ENCODE measurements at places on chromosomes 12 and 14. TPM values are rescaled to one million over a fixed set of nuclear protein-coding genes. Genes with fewer than 3 reads are reported as not detected.
A peak's percentile ranks its signal among the peaks of the same experiment; 100 is the strongest.

DNA sequence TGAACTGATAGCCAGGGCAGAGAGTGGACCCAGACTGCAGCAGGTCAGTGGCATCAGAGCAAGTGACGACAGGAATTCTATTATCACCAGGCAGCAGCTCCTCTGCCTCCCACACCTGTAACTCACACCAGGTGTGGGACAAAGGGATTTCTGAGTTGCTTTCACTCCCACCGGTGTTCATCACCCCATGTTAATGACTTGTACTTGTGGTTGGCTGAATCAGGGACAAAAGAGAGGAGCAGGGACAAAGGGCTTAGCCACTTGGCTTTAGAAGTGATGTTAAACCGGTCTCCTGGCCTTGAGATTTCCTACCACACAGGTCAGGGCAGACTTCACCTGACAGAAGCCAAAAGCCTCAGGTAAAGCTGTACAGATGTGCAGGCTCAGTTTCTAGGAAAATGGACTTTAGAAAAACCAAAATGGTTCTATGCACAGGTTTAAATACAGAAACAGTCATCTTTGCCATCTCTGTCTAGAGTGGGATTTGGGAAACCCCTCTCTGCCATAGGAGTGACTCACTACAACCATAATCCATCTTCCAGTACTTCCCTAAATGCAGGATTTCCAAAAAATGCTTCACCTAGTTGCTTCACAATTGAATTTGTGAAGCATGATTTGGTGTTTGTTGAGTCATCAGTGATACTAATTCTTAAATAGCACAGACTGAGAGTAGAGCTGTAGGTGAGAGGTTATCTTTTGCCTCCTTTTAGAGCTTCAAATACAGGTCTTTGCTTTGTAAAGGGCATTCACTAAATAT is 158.5 kb downstream of the PRKCH start:
- DNase-seq = no peak
- H3K4me1 ChIP-seq = peaks cover 8% of the 10 kb centered on the region
- no peaks in the 10 kb centered on the region for H3K36me3 ChIP-seq
- no peaks in the 10 kb centered on the region for H3K27me3 ChIP-seq
- H3K27ac ChIP-seq = no peak overlapping the region
- no peak overlapping the region for H3K4me3 ChIP-seq

DNA sequence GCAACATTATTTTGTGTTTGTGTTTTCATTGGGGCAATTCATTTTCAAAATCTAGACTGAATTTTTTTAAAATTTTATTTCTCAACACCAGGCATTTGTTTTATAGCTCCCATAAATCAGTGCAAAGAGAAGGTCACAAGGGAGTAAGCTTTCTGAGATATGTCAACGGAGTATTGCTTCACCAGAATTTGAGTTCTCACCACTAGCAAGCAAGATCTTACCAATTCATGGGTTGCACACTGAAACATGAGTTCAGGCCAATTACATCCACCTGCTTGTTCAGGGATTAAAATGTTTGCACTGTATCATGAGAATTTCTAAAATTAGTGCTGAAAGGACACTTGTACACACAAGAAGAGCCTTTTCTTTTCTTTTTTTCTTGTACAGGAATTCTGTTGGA is 121.9 kb downstream of the CAND1 start:
- H3K36me3 ChIP-seq = no peaks in the 10 kb centered on the region
- H3K4me1 ChIP-seq = peaks cover 25% of the 10 kb centered on the region
- no peaks in the 10 kb centered on the region for H3K27me3 ChIP-seq
- H3K27ac ChIP-seq = no peak overlapping the region
- no peak for DNase-seq

DNA sequence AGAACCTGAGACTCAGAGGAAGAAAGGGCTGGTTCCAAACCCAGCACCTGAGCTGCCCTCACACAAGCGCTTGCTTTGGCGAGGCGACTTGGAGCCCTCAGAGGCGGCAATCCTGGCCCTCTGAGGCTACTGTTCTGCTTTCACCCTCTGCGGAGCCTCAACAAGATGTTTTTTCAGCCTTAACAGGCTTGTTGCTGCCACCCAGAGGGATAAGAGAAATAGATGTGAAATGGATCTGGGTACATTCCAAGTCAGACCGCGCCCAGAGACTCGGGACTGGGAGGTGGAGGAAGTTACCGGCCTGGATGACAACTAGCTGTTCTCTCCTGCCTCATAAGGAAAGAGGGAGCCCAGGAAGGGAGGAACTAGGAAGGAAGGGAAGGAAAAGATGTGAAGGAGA is 89.6 kb downstream of the TTC7B start:
- no peak overlapping the region for H3K4me3 ChIP-seq
- no peaks in the 10 kb centered on the region for H3K36me3 ChIP-seq
- H3K4me1 ChIP-seq = peaks cover 5% of the 10 kb centered on the region
- DNase-seq = peak; percentile 82
- H3K27me3 ChIP-seq = no peaks in the 10 kb centered on the region
- no peak overlapping the region for H3K27ac ChIP-seq

- no peak overlapping the region for H3K27ac ChIP-seq
- DNase-seq = no peak
- H3K4me3 ChIP-seq = no peak overlapping the region
- no peaks in the 10 kb centered on the region for H3K27me3 ChIP-seq
- H3K4me1 ChIP-seq = no peaks in the 10 kb centered on the region
- H3K36me3 ChIP-seq = no peaks in the 10 kb centered on the region
Measured at GRCh38 chr12:59041241-59042121, 121.2 kb upstream of the LRIG3 start.

GRCh38 chr12:55392032-55392795 is 8.1 kb upstream of the OR6C65 start:
- no peaks in the 10 kb centered on the region for H3K36me3 ChIP-seq
- H3K27me3 ChIP-seq = peaks cover 49% of the 10 kb centered on the region
- H3K27ac ChIP-seq = no peak overlapping the region
- DNase-seq = no peak
- H3K4me1 ChIP-seq = no peaks in the 10 kb centered on the region

DNA sequence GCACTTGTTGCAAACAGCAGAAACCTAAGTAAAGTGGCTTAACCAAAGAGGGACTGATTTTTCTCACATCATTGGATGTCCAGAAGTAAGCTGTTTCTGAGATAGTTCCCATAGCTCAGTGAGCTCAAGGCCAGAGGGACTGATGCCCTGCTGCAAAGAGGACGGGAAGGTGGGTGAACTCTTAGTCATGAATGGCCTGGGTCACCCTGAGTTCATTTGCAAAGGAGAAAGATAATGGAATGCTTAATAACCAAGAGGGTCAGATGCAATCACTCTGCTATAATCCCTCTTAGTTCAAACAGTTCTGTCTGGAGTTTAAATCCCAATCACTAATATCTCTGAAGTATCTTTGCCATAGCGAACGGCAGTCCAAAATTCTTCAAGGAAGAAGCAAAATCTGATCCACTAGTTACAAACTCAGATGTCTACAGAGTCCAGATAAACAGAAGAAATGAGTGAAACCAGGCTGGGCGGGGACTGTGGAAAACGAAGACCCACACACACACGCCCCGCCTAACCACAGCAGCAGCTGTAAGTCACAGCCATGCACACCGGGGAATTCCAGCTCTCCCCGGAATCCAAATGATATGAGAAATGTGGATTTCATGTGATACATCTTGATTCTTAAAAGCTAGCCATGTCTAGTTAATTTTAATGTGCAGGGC is 289.5 kb downstream of the TMEM132D start:
- H3K4me3 ChIP-seq = no peak overlapping the region
- H3K27me3 ChIP-seq = no peaks in the 10 kb centered on the region
- H3K4me1 ChIP-seq = no peaks in the 10 kb centered on the region
- no peak overlapping the region for H3K27ac ChIP-seq

DNA sequence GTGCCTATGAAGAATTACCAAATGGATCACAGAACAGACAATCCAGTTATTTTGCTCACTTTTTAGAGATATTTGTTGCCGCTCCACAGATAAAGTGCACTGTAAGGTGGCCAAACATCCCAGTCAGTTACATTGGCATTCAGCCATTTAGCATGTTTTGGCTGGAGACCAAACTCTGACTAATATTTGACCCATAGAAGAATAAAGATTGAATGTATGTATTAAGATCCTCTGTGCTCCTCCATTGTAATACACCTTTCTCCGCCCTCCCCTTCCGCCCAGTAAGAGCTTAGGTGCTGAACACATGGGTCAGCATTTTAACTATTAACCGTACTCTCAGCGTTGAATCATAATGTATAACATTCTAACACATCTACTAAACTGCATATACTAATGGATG is 163.4 kb downstream of the ANO6 start:
- no peaks in the 10 kb centered on the region for H3K27me3 ChIP-seq
- H3K27ac ChIP-seq = no peak overlapping the region
- peaks cover 15% of the 10 kb centered on the region for H3K36me3 ChIP-seq

DNA sequence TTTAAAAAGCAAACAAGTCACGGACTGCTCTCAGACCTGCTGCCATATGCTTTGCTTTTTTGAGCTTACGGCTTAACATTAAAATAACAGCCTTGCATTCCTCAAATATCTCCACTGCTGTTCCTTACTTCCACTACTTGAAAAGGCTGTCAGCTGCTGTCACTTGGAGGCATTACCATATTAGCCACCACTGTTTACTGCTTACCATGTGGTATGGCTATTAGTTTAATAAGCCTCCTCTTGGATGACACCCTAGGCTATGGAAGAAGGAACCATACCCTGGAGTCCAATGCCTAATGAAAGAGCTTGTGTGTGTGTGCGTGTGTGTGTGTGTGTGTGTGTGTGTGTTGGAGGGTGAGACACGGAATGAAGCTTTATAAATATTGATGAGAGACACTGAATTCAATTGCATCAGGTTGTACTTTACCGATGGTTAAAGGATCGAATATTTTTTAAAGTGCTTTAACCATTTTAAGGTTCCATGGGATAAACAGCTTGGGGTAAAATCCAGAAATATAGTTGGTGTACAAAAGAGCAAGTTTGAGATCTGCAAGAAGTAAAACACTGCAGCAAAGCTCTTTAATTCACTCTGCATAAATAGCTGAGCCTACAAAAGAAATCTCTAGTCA is 174.5 kb downstream of the TTC7B start:
- no peak overlapping the region for H3K4me3 ChIP-seq
- H3K27me3 ChIP-seq = no peaks in the 10 kb centered on the region
- no peaks in the 10 kb centered on the region for H3K36me3 ChIP-seq
- peaks cover 7% of the 10 kb centered on the region for H3K4me1 ChIP-seq

GRCh38 chr14:68757618-68758081 is 35.2 kb downstream of the ZFP36L1 start:
- DNase-seq = no peak
- no peaks in the 10 kb centered on the region for H3K27me3 ChIP-seq
- peaks cover 15% of the 10 kb centered on the region for H3K4me1 ChIP-seq
- H3K4me3 ChIP-seq = no peak overlapping the region

- H3K4me3 ChIP-seq = no peak overlapping the region
- no peak for DNase-seq
- no peak overlapping the region for H3K27ac ChIP-seq
- H3K4me1 ChIP-seq = peaks cover 20% of the 10 kb centered on the region
- no peaks in the 10 kb centered on the region for H3K27me3 ChIP-seq
Measured at GRCh38 chr12:110023059-110023980, 24.1 kb downstream of the ANKRD13A start.

GRCh38 chr14:71521238-71522135 is 410.7 kb upstream of the RGS6 start:
- no peaks in the 10 kb centered on the region for H3K36me3 ChIP-seq
- H3K27me3 ChIP-seq = no peaks in the 10 kb centered on the region
- H3K27ac ChIP-seq = no peak overlapping the region
- no peak for DNase-seq
- H3K4me1 ChIP-seq = peaks cover 30% of the 10 kb centered on the region

Gene SERPINA12
- total RNA-seq = not detected

Gene DPPA3
- not detected for total RNA-seq

Gene MAP3K9
- total RNA-seq = 6.4 TPM

Gene SART3
- 99.3 TPM for total RNA-seq

Gene SLCO1B1
- not detected for total RNA-seq

Gene BEGAIN
- 1.3 TPM for total RNA-seq

Gene AQP2
- not detected for total RNA-seq
